ENCODE measurements at places on chromosomes 7 and 10.

DNA sequence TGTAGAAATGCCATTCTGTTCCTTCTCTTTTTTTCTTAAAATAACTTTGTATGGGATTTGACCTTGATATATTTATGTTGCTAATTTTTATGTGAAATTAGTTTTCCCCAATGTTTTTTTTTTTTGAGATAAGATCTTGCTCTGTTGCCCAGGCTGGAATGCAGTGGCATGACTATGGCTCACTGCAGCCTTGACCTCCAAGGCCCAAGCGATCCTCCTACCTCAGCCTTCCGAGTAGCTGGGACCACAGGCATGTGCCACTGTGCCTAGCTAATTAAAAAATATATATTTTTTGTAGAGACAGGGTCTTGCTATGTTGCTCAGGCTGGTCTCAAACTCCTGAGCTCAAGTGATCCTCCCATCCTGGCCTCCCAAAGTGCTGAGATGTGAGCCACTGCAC, 16.0 kb downstream of the VPS26A start:
- no peak for DNase-seq

GRCh38 chr10:88120599-88121333, 257.3 kb downstream of the PTEN start:
- DNase-seq = no peak

DNA sequence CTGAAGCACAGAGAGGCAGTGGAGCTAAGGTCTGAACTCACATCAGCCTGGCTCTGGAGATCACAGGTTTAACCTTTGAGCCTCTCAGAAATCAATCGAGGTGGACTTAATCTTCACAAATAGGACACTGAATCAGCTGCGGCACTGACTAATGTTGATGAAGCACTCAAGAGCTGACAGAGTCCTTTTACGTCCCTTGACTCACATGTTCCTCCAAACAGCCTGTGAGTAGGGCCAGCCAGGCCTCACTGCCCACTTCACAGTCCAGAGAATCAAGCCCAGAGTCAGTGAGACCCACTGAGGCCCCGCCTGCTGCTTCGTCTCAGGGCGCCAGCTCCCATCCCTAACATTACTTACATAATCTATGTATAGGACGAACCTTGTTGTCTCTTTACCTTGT, 63.1 kb downstream of the TNS3 start:
- no peak for DNase-seq

DNA sequence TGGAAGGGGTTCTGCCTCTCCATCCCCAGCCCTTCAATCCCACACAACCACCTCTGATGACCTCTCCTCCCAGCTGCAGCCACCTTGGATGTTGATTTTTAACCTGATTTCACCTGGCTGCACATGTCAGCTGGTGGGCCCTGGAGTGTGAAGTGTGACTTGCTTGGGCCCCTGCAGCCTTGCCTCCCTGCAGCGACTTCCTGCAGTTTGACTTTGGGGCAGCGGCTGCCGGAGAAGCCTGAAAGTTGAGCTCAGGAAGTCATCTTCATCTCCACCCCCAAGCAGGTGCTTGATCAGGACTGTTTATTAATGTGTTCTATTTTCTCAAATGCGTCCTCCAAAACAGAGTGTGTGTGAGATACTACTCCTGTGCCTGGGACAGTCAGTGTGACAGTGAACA, 675.2 kb upstream of the GALNT17 start:
- no peak for DNase-seq

DNA sequence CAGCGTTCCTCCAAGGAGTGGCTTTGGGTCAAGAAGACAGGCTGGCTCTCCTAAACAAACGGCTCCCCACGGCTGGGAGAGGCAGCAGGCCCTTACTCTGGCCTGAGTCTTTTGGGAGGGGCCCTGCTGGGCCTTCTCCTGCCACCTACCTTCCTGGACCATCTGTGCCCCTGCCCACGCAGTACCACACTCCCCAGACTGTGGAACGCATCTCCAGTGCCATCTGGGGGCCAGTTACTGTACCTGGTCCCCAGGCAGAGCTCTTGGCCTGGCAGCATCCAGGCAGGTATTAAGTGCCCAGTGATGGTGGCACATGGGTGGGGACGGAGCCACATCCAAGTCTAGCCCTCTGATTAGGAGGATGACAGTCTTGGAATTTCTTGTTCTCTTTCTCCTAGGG, 14.4 kb downstream of the ALKBH4 start:
- peak; percentile 63 for DNase-seq

DNA sequence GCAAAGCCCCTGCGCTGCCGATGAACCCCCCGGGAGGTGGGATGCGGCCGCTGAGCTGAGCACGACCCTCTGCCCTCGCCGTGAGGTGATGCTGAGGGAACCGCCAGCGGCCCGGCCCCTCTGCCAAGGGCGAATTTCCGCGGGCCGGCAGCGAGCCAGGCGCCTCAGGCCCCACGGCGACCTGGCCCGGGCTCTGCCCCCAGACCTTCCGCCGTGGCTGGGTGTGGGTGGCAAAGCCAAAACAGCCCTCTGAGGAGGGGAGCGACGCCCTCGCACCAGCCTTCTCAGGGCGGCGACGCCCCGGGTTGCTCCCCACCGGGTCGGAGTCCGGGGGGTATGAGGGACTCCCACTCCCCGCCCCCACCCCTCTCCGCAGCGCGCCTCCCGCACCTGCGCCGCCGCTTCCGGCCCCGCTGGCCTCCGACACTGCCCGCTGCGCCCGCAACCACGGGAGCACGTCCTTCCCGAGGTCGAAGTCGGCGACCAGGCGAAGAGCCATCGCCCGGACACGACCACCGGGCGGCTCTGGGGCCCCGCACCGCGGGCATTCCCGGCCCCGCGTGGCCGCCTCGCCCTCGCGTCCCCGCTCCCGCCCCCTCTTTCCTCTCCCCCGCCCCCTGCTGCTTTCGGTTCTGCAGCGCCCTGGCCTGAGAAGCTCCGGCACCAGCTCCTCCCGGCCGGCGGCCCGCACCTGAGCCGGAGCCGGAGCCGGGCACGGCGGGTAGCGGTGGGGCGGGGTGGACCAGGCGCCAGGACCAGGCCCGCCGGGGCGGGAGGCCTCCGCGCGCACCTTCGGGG, at the start of gene GSAP:
TSS of gene GSAP (minus strand) at position 527 of the 798 bp plus-strand sequence. CDS start at position 499, 28 bp downstream.
- DNase-seq = peak; percentile 51

DNA sequence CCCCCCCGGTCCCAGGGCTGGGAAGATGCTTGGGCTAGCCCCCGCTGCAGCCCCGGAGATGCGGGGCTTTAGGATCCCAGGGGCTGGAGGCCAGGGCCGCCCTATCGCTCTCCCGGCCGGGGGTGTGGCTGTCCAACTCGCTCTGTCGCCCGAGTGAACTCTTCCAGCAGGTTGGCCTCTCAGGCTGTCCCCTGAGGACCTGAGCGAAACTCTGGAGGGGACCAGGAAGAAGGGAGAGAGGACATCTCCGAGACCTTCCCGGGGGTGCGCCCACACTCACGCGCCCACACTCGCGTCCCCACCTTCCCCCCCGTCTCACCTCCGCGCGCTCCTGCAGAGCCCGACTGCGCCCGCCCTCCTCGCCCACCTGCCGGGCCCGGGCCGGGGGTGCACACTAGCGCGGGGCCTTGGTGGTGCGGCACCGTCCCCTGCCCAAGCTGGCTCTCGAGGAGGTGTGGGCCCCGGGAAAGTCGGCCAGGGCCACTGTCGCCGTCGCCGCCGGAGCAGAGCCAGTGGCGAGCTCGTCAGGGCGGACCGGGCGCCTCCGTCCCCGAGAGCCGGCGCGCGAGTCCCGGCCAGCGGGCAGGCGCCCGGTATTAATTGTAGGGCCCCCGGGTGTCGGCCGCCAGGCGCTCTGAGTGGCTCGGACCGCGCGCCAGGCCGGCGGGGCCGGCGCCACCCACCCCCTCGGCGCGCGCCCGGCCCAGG, 101.7 kb upstream of the SVIL start:
- DNase-seq = no peak

DNA sequence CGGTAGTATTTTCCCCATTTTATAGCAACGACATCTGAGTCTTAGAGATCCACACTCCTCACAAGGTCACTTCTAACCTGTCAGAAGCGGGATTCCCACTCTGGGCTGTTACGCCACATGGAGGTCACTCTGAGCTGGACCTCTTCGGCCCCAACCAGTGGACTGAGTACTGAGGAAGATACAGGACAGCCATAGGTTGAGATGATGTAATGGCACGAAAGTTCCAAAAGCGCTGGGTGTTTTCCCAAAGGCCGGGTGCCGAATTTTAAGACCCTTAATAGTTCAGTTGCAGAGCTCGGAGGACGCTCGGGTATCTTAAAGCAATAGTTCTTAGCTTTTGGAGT, 699 bp downstream of the GHITM start:
- DNase-seq = no peak

- no peak for DNase-seq
Observed at GRCh38 chr10:124122211-124122610, 28.8 kb upstream of the CHST15 start.

GRCh38 chr7:37198906-37199485, 249.7 kb downstream of the ELMO1 start:
- peak; percentile 49 for DNase-seq

DNA sequence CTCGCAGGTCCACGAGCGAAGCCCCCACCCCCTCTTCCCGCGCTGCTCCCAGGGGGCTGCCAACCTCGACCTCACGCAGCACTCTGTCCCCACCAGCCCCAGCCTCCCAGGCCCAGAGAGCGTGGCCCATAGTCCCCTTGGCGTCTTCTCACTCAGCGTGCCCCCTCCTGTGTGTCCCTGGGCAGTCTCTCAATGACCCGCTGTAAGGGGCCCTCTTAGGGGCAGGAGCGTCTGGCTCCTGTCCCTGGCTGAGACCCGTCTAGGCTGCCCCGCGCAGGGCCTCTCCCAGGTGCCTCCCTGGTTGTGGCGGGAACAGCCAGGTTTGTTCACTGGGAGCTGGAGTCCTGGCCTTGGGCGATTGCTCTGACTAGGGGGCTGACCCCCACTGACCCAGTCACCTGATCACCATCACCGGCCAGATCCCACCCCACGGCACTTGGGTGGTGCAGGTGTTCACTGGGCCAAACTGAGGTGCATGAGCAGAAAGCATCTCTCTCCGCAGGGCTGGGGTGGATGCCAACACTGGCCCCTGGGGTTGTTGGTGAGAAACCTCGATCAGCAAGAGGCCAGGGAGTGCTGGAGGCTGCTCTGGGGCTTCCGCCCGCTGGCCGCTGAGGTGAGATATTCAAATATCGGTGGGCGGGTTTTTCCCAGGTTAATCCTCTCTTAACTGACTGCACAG, 12.6 kb upstream of the WDFY4 start:
- DNase-seq = no peak

GRCh38 chr7:128022631-128023532, 8.4 kb downstream of the LRRC4 start:
- DNase-seq = no peak

- no peak for DNase-seq
Observed at GRCh38 chr7:104960741-104961448, 53.1 kb upstream of the KMT2E start.

DNA sequence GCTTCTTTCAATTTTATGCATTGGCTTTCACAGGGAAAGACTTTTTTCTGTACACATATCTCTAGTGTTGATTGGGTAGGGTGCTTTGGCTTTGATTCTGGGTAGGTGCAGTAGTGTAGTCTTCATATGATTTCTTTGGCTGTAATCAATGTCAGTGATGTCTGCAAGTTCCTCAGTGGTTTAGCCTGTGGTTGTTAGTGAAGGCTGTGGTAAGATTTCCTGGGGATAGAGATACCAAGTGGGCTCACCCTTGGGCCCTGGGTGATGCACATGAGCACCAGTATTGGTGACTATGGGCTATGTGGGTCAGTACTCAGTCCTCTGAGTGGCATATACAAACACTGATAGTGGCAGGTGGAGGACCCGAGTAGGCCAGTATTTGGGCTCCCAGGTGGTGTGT, 13.0 kb downstream of the GIMAP8 start:
- DNase-seq = no peak

DNA sequence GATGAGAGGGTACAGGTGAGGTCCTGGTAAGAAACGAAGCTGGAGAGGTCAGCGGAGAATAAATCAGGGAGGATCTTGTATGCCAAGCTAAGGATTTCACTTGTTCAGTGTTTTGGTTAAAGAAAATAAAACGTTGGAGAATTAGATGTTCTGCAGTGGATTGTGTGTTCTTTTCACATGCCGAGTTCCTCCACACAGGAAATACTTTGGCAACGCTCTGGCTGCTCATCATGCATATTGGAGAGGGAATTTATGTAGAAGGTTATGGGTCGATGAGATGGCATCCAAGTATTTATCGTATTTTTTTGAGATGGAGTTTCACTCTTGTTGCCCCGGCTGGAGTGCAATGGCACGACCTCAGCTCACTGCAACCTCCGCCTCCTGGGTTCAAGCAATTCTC, 11.0 kb downstream of the RPS24 start:
- DNase-seq = no peak

GRCh38 chr7:147916573-147916972, 674.0 kb upstream of the C7orf33 start:
- DNase-seq = no peak

DNA sequence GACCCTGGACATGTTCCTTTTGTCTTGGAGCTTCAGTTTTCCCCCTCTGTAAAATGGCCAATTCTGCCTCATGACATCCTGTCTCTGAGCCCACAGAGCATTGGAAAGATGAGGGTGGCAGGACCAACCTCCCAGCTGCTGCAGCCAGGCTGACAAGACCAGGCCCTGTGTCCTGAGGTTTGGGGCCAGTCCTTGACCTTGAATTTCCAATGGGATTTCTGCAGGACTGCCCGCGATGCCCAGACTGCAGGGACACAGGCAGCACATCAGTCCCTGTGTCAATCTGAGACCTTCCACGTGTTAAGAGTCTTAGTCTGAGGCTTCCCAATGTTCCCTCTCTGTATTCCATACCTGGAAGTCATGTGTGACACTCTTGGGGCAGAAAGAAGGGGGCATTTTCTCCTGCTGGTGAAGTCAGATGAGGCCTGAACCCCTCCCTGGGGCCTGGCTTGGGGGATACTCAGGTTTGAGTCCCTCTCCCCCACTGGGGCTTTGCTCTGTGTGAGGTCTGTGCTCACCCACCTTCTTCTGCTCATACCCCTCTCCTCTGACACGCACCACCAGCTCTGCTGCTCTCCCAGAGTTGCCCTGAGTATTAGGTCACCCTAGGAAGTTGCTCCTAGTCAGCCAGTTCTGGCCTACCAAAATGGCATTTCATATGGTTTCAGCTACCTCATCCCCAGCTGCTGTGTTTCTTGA, 79.2 kb downstream of the ADCY1 start:
- DNase-seq = no peak

GRCh38 chr10:73888514-73888913, 14.2 kb upstream of the CAMK2G start:
- DNase-seq = no peak

GRCh38 chr7:99465421-99465768, 572 bp downstream of the ATP5MF start:
- DNase-seq = no peak

- no peak for DNase-seq
Observed at GRCh38 chr10:11483201-11484148, 128.0 kb downstream of the USP6NL start.

GRCh38 chr7:27210441-27211083, 10.7 kb upstream of the HOXA13 start:
- no peak for DNase-seq

DNA sequence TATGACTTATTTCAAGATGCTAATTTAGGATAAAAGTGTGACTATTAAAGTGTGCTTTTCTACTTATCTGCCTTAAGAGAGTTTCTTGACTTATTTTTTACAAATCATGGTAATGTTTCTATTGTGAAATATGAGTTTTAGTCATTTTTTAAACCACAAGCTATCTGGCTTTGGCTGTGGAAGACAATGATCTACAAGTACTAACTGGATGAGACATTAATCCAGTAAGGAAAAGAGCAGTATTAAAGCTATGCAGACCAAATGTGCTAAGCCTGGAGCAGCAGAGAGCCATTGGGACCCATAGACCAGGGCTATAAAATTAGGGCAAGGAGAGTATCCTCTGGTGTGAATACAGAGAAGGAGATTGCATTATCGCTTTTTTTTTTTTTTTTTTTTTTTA, 92.4 kb downstream of the SEMA3A start:
- no peak for DNase-seq
